ENCODE measurements at places on chromosomes 4 and X. TPM values are rescaled to one million over a fixed set of nuclear protein-coding genes. Genes with fewer than 3 reads are reported as not detected.

- DNase-seq: no peak
Observed at GRCh38 chr4:94408549-94409374, 43.0 kb upstream of the PDLIM5 start.

DNA sequence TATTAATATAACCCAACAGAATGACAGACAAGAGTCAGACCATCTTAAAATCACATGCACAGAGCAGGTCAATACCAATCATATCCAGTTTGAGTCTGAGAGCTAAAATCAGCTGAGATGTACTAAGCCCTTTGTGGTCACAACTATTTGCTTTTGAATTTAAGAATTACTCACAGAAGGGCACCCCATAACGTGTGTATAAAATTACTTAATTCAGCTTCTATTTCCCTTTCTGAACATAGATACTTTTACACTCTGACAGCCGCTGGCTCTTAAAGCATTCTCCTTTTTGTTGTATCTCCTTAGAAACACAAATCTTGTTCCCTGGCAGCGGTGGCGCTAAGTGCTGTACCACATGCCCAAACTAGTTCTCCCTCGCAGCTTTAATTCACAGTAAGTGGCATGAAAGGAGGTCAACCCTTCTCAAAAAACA lies 14.8 kb upstream of the PPARGC1A start:
- no peak for DNase-seq

DNA sequence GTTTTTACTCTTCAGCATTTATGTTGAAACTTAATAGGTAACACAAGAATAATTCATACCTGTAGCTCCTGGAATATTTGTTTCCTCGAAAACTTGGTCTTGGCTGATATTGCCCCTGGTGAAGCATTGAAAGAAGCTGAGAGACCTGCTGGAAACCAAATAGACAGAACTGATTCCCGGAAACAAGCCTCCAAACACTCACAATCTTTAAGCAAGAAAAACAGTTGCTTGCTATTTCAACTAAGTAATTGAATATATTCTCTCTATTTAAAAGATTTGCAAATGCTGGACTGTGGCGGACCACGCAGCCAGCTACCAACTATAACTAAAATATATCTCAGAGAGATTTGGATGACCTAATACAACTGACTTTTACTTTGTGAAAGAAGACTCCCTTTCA lies 3.6 kb downstream of the PCDH18 start:
- no peak for DNase-seq

GRCh38 chrX:9557521-9557920 lies 92.7 kb downstream of the TBL1X start:
- no peak for DNase-seq

GRCh38 chr4:8703857-8704495 lies 111.4 kb downstream of the CPZ start:
- no peak for DNase-seq

GRCh38 chr4:56804551-56804950 lies 16.9 kb downstream of the SPINK2 start:
- no peak for DNase-seq

DNA sequence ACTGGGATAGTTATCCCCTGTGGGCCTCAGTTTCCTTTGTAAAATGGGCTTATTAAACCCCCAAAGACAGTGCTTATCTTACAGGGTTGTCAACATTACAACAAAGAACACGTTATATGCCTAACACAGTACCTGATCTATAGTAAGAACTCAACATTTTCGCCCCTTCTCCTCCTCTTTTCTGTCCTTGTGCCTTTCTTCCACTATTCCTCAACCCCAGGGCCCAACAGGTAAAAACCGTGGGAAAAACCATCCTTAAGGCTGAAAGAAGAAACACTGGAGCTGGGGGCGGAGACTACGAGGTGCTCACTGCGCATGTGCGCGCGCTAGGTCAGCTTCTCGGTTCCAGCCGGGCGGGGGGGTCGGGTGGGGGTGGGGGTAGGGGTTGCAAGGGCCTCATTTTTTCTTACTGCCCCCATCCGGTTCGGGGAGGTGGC lies 426 bp upstream of the XIAP start:
- peak; percentile 73 for DNase-seq

DNA sequence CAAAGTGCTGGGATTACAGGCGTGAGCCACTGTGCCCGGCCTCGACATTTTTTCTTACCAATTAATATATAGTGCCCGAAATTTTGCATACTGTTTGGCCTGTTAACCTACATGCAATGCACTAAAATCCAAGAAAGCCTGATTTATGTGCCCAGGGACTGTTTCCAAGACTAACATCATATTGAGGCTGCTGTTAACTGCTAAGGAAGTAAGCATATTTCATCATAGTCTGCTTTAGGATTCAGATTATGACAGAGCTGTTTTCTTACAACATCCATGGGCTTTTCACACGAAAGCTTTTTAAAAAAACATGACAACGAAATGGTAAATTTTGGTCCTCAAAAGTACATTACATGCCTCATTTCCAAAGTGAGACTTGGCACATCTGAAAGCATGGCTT lies 84.4 kb downstream of the STOX2 start:
- no peak for DNase-seq

- no peak for DNase-seq
Observed at GRCh38 chr4:139655116-139655515, 10.5 kb upstream of the MGST2 start.

GRCh38 chr4:31877429-31877828 lies 1157.3 kb downstream of the PCDH7 start:
- DNase-seq: no peak

DNA sequence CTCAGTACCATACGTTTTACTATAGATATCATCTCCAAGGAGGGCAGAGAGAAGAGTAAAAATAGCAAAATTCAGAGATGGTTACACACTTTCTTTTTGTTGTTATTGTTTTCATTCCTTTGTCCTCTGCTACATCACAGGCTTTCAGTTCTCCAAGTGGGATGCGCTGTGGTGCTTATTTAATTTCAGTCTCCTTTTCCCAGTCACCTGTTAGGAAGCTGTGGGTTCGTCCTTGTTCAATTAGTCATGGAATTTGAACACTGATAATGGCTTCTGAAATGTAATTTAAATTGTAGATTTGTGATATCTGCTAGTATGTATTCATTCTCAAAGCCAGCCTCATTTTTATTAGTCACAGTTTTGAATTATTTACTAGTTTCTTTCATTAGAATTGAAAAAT lies 38.8 kb upstream of the DHRSX start:
- no peak for DNase-seq

DNA sequence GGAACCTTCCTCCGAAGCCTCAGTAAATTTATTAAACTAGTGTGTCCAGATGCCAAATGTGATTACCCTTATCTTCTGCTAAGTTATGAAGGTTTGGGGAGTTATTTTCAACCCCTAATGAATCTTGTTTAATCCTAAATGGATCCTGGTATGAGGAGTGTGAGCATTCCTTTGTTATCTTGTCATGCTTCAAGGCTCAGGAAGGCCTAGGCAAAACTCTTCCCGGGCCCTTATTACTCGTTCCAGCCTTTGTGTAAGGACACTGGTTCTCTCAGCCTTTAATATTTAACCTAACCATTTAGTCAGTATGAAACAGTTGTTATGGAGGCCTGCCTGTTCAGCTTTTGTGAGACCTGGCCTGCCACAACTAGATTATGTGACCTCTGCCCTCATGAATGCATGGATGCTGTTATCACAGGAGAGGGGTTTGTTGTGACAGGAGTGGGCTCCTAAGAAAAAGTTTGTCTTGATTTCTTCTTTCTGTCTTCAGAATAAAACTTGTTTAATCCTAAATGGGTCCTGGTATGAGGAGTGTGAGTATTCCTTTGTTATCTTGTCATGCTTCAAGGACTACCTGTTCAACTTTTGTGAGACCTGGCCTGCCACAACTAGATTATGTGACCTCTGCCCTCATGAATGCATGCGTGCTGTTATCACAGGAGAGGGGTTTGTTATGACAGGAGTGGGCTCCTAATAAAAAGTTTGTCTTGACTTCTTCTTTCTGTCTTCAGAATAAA lies 181.7 kb downstream of the SLC39A8 start:
- DNase-seq: no peak

DNA sequence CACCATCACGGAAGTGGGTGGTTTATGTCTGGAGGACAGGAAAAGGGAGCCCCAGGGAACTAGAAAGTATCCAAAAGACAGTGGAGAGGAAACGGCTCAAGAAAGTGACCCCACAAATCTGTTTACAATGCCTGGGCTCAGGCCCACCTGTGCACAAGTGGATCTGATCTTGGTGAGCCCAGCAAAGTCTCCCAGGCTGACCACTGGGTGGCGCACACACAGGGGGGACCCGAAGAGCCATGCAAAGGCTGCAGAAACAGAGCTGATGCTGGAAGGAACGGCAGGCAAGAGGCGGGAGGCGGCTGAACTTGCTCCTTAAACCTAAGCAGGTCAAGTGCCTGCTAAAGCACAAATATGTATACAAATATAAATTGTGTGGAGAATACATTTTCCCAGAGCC lies 9.6 kb downstream of the HAUS7 start:
- DNase-seq: peak; percentile 29

- DNase-seq: no peak
Observed at GRCh38 chr4:36445480-36445879, 164.1 kb downstream of the DTHD1 start.

DNA sequence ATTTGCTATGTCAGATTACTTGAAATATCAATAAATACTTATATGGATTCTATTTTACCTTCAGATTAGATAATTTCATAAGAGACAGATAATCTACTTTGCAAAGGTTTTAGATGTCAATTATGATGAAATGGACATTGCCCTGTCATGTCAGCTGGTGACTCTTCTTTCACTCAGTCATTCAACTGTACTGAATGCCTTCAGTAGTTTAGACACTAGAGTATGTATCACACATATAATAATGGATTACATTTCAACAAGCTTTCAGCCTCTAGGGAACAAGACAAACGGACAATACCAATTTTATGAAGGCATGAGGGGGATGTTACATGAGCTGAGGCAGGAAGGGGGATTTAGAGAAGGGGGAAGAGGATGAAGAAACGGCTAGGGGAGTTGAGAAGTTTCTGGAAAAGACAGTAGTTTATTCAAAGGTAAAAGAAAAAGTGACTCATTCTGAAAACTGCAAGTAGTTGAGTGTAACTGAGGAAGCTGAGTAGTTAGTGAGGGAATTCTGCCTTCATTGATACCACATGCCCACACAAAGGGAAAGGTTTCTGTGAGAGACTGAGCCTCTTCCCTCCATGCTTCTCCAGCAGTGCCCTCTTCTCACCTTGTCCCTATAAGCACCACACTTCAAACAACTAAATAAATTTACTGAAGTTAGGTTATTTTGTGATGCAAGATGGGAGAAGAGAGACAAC lies 25.7 kb downstream of the SLC9B2 start:
- no peak for DNase-seq

DNA sequence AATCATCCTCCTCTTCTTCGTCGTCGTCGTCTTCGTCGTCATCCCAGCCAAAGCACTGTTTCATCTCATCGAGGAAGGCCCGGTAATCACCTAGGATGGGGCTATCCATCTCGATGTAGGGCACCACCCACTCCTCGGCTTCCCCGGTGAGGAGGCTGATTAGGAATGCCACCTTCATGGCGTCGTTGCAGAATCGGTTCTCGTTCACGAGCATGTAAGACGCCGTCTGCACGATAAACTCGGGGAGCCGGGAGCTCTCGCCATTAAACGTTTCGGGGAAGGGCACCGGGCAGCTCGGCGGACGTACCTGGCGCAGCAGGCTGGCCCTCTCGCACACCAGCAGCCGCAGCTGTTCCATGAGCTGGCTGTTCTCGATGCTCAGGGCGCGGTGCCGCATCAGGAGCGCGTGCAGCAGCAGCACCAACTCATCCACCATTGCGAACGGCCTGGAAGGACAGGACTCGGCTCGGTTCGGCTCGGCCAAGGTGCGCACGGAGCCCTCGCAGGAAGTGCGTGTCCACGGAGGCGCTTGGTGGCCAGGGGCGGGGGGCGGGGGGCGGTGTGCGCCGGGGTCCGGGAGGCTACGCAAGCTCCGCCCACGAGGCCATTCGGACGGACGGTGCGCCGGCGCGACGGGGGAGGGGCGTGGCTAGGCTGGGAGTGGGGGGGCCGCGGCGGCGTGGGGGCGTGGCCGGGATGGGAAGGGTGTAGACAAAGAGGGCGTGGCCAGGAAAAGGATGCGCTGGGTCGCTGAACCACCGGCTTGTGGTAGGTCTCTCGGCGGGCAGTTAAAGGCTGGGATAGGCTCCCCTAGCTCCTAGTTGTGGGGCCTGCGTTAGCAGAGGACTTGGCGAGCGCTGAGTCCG lies at the start of gene LDOC1:
Gene LDOC1 (minus strand): TSS at position 544 of the 866 bp plus-strand sequence. CDS start 108 bp downstream, at position 436.
- peak; percentile 72 for DNase-seq

- no peak for DNase-seq
Observed at GRCh38 chrX:26286836-26287235, 70.9 kb downstream of the MAGEB5 start.

DNA sequence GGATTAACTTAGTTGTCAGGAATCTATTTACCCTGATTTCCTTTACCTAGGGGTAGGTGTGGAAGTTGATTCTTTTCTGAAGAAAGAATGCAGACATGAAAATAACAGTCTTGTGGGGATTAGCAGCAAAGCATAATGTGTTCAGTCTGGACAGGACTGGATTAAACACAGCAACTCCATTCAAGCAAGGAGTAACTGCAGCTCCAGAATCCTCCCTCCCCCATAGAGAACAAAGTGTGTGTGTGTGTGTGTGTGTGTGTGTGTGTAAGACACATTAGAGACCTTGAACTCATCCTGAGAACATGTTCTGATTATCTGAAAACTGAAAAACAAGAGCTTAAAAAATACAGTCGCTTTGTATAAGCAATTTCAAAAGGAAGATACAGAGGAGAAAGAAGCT lies 9.3 kb downstream of the C4orf54 start:
- DNase-seq: no peak

DNA sequence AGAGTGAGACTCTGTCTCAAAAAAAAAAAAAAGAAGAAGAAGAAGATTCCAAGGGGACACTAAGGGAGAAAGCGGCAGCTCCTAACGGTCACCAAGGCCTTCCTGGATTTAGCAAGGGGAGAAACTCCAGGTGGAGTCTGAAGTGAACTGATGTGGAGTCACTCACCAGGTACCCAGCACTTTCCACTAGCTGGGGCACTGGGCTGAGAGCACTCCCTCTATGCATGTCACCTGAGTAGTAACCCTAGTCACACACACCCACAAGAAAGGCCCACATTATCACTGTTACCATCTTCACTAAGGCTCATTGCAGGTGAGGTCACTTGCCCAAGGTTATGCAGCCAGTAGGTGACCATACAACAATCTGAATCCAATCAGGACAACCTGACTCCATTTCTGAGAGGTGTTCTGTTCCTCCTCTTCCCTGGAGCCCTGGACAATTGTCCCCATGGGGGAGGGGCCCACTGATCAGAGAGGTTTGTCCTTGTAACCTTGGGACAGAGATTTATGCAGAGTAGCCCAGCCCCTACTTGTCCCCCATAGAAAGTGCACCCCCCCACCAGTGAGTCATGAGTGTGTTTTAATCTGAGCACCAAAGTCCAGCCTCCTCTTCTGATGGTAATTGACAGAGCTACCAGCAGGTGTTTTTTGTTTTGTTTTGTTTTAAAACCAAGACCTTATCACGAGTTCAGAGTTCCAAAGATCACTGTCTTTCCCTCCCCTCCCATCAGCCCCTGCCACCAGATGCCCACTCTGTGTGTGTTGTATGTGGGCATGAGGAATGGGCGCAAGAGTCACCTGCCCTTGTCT lies 5.9 kb upstream of the SASH3 start:
- DNase-seq: no peak

GRCh38 chr4:132827522-132827921 lies 321.6 kb upstream of the PCDH10 start:
- no peak for DNase-seq

- no peak for DNase-seq
Observed at GRCh38 chr4:47483745-47484144, 1.3 kb upstream of the ATP10D start.

Gene CYSLTR1
- total RNA-seq: 2.2 TPM

Gene AFAP1
- total RNA-seq: 6.4 TPM

Gene MPC1L
- not detected for total RNA-seq

Gene UGT2B10
- not detected for total RNA-seq

Gene SPIN2A
- 0.21 TPM for total RNA-seq

Gene ZNF711
- total RNA-seq: 0.42 TPM

Gene SRPX
- total RNA-seq: 34.8 TPM

Gene TAF9B
- 17.0 TPM for total RNA-seq

Gene SPACA5
- total RNA-seq: not detected

Measured in heart right ventricle (tissue), 16 donors.